ENCODE measurements at places on chromosomes 13 and 19. TPM values are rescaled to one million over a fixed set of nuclear protein-coding genes. Genes with fewer than 3 reads are reported as not detected.

DNA sequence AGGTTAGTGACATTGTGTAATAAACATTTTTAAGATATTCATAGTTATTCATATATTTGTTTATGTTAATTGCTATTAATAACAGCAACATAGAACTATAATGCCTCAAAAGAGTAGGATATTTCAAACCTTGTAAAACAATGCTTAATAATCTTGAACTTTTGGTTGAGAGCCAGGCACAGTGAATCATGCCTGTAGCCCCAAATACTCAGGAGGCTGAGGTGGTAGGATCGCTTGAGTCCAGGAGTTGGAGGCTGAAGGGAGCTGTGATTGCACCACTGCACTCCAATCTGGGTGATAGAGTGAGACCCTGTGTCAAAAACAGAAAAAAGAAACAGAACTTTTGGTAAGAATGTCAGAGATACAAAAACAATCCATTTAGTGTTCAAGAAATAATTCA, 213.9 kb upstream of the SLITRK1 start:
- no peak for DNase-seq

- no peak for DNase-seq
Observed at GRCh38 chr13:87941226-87941625, 270.1 kb downstream of the SLITRK5 start.

DNA sequence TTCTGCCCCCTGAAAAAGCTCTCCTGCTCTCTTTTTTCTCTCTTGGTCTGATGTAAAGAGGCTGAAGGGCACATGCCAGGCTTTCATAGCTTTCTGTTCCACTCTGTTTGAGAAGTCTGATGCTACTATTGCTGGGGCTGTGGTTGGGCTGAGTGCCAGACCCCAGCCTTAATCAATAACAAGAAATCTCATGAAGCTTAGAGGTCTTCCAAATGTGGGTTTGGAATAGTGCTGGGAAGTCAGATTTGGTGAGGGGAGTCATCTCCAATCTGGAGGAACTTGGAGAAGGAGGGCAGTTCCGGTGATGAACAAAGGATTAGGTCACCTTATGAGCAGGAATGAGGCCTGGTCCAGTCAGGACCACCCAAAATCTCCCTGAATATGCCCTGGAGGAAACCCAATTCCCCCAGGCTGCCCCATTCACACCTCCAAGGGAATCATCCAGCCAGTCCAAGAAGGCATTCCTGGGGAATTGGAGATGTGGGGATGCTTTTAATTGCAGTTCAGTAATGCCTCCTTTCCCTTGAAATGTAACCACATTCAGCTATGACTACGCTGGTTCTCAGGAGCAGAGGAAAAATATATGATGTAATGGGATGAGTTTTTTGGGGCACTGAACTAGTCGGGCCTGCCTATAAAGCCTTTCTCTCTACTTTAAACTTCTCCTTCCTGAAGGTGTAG, 102.0 kb downstream of the STARD13 start:
- DNase-seq = no peak

GRCh38 chr13:66402066-66402465, 828.1 kb downstream of the PCDH9 start:
- DNase-seq = no peak

DNA sequence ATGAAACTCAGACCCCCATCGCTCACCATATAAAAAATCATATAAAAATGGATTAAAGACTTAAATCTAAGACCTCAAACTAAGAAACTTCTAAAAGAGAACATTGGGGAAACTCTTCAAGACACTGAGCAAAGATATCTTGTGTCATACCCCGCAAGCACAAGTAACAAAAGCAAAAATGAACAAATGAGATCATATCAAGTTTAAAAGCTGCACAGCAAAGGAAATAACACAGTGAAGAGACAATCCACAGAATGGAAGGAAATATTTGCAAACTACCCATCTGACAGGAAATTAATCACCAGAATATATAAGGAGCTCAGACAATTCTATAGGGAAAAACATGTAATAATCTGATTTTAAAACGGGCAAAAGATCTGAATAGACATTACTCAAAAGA, 808.3 kb downstream of the LIG4 start:
- no peak for DNase-seq

DNA sequence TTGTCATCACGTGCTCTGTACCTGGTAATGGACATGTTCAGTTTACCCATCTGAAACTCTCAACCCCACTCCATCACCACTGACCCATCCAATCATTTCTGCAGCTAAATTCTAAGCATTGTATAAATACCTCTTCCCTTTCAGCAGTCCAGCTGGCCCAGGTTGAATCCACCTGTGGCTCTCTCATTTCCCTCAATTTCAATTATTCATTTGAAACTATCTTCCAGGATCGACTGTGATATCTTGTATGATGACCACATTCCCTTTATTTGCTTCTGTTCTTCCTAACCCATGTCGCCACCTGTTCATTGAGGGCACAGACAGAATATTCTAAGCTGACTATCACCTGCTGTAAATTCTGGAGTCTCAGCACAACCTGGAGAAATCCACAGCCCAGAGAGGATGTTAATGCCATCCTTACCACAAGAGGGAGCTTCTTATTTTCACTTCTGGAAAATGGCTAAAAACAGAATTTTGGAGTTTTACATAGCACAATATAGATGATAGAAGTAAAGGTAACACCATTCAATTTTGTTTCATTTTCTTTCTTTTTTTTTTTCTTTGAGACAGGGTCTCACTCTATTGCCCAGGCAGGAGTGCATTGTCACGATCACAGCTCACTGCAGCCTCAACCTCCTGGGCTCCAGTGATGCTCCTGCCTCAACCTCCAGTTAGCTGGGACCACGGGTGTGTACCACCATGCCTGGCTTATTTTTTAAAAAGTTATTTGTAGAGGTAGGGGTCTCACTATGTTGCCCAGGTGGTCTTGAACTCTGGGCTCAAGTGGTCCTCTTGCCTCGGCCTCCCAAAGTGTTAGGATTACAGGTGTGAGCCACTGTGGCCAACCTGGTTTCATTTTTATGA, 38.6 kb downstream of the ZNF823 start:
- DNase-seq = no peak

DNA sequence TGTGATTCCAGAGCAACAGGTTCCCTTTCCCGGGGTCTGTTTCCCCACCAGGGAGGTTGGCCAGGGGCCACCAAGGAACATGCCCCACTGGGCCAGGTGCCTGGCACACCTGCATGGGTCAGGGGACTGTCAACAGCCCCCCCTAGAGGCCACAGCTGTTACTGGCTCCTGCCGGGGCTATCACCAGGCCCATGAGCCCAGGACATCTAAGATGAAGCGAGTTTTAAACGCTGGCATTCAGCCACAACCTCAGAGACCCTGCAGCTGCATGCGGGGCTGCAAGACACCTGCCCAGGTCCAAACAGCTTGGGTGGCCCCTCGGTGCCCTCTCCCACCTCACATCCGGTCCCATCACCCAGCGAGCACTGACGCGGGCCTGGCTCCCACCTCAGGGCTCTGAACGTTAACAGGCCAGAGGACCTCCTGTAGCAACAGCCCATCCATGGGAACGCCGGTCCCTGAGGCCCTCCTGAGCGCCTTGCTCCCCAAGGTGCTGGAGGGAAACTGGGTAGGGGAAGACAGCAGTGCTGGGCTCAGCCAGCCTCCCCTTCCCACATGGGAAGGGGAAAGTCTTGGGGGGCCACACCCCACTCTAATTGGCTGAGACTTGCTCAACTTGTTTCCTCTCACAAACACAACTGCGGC, 12.0 kb downstream of the KHSRP start:
- no peak for DNase-seq

DNA sequence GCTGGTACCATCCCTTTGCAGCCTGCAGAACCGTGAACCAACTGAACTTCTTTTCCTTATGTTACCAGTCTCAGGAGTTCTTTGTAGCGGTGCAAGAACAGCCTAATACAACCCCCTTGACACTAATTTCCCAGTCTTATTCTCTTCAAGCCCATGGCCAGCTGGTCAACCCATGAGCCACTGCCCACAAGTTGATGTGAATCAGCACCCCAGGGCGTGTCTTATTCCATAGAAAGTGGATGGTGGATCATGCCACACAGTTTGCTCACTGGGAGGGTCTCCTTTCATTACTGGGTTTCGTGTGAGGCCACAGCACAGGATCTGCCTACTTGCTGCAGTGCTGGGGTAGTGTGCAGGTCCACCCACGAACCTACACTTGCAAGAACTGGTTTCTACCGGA, 27.0 kb downstream of the TEX29 start:
- no peak for DNase-seq

Gene TMEM86B
- total RNA-seq = 1.6 TPM

GRCh38 chr13:105448811-105449210, 1086.7 kb downstream of the EFNB2 start:
- DNase-seq = no peak

- DNase-seq = no peak
Observed at GRCh38 chr19:40139533-40140287, 49.0 kb upstream of the ZNF780A start.

Gene AP1M2
- not detected for total RNA-seq

DNA sequence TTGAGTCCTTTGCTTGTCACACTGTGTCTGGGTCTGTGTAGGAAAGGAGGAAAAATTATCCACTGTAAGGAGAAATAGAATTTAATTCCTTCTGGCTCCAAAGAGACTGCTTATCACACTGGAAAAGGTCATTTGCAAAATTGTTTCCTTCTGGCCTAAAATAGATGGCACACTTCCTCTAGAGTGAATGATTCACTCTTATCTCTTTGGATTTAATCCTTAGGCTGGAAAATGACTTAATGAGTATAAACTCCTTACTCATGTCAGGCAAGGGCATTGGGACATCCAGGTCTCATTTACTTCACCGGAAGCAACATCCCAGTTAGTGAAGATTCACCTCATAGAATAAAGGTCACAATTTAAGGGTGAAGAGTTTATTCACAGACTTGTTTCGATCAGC, 293.6 kb downstream of the OXGR1 start:
- DNase-seq = no peak

DNA sequence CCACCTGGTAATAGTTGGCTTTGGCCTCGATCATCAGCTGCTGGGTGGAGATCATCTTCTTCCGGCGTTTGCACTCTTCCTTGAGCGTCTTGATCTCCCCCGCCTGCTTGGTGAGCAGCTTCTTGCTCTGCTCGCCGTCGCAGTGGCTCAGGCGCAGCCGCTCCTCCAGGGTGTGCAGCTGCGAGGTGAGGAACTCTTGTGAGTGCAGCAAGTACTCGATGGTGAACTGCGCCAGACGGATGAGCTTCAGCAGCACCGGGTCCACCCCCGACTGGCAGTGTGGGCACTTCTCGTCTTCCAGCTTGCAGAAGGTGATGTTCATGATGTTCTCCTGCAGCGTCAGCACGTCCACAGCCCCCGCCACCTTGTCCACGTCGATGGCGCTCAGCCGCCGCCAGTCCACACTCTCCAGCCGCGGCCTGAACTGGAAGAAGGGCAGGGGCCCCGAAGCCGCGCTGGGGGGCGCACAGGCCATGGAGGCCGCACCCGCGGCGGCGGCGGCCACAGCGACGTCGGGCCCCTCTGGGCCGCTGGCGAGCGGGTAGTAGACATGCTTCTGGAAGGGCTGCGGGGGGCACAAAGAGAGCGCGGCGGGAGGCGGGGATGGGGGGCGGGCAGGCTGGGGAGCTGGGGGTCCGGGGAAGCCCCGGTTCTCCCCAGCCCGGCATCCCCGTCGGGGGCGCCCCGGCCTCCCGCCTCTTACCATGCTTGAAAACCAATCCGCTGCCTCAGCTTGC, 3.0 kb downstream of the DZIP1 start:
- DNase-seq = no peak

DNA sequence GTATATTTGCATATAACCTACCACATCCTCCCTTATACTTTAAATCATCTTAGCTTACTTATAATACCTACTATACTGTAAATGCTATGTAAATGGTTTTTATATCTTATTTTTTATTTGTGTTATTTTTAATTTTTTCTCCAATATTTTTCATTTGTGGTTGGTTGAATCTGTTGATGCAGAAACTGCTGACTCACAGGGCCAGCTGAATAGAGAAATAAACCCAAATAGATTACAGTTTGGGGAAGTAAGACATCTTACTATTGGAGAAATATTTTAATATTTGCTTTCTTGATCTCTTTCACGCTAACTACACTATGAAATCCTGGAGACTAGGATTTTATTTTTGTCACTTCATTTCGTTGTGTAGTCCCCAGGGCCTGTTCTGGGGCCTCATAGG, 7.1 kb downstream of the SMAD9 start:
- no peak for DNase-seq

- DNase-seq = no peak
Observed at GRCh38 chr19:9565900-9566705, 18.2 kb downstream of the ZNF121 start.

GRCh38 chr13:97435323-97435722, 1.4 kb downstream of the RAP2A start:
- no peak for DNase-seq

- DNase-seq = no peak
Observed at GRCh38 chr13:68047889-68048288, 817.8 kb upstream of the PCDH9 start.

- DNase-seq = peak; percentile 85
Observed at GRCh38 chr13:31160857-31161556, 697 bp downstream of the HSPH1 start.

Gene CGB2
- total RNA-seq = not detected

- DNase-seq = no peak
Observed at GRCh38 chr19:11465600-11465999, 15.2 kb downstream of the ELAVL3 start.

Gene POLR2E
- total RNA-seq = 125 TPM

DNA sequence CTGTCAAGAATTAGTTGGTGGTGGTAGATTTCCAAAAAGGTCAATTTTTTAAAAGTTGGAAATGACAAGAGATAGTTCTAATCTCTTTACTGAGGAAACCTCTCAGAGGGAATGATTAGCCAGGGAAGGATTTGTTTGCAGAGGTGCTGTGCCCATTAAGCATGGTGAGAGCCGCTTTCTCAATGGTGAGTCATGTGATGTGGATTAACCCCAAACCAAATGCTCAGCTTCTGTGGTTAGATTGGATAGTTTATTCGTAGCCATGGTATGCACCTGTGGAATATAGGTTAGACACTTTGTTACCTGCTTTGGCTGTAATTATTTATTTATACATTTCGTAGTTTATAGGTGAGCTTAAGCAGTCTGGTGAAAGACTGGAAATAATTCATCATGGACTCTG, 7.1 kb downstream of the HNRNPM start:
- no peak for DNase-seq

GRCh38 chr19:55312621-55313512, 12.3 kb downstream of the TMEM150B start:
- DNase-seq = no peak

DNA sequence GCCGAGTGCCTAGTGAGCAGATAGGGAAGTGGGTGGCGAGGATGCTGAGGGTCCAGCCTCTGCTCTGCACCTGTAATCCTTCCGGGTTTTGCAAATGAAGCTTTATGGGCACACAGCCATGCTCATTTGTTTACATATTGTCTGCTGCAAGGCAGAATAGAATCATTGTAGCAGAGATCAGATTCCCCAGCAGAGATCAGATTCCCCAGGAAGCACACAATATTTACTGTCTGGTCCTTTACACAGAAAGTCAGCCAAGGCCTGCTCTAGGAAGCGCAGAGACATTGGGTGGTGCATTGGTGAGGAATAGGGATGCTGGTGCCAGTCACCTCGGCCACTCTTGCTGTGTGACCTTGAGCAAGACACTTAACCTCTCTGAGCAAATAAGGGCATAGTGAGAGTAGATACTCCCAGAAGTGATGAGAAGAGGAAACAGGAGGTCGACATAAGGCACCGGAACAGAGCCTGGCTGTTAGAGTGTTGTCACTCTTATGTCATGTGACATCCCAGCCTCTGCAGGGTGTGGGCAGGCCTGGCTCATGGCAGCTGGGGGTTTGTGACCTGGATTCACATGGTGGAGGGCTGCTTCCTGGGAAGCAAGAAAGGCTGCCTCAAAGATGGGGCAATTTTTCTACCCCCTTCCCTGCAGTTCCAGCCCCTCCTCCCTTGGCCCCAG, 25.6 kb downstream of the CARM1 start:
- no peak for DNase-seq

Gene KLC3
- total RNA-seq = not detected

All from cardiac septum (tissue), 1 donor.